ENCODE measurements at places on chromosomes 2 and 18.

- DNase-seq: no peak
Measured at GRCh38 chr2:25265802-25266201, 75.9 kb downstream of the DNMT3A start.

GRCh38 chr2:167964650-167965413 lies 282.6 kb downstream of the STK39 start:
- DNase-seq: peak; percentile 16

- no peak for DNase-seq
Measured at GRCh38 chr18:79637921-79638909, 41.4 kb upstream of the CTDP1 start.

DNA sequence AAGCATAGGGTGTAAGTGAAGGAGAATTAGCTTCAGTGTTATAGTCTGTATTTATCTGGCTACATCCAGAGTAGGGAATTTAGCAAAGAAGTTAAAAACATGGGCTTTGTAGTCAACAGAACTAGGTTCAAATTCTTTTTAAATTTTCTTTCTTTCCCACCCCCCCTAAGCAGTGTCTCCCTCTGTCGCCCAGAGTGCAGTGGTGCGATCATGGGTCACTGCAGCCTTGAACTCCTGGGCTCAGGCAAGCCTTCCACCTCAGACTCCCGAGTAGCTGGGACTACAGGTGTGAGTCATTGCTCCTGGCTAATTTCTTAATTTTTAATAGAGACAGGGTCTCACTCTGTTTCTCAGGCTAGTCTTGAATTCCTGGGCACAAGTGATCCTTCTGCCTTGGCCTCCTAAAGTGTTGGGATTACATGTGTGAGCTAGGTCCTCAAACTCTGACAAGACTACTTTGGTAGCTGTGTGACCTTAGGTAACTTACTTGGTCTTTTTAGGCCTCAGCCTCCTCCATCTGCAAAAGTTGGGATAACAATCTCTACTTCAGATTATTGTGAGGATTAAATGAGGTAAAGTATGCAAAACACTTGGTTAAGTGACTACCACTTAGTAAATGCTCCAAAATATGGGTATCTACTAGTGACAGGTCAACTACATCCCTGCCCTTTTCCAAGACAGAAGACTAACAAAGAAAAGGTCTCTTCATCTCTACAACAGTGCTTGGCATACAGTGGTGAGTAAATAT lies 17.8 kb downstream of the DOK1 start:
- no peak for DNase-seq

DNA sequence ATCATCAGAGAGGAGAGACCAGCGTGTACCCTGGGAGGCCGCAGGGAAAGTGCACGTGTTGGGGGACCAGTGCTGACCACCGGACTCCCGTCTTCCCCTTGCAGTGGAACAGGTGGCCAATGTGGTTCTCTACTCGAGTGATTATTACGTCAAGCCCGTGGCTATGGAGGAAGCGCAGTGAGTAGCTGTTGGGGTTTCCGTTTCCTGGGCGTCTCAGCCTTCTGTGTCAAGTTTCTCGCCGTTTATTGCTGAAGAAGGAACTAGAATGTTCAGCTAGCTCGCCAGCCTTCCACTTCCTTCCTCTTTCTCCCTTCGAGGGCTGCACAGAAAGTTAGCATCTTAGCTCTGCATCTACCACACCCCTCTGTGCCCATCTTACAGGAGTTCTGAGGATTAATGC lies 22.8 kb upstream of the DGKD start:
- peak; percentile 97 for DNase-seq

GRCh38 chr18:64052772-64053171 lies 82.9 kb downstream of the SERPINB8 start:
- no peak for DNase-seq

- peak; percentile 98 for DNase-seq
Measured at GRCh38 chr18:32040936-32041335, 22.3 kb downstream of the RNF125 start.

GRCh38 chr2:240936106-240936505 lies 30.0 kb downstream of the CROCC2 start:
- no peak for DNase-seq
